CD4-positive, alpha-beta T cell treated with Interleukin-12 subunit alpha and Interleukin-12 subunit beta, for 1 hour (primary cell): ENCODE measurements at places on chromosomes 2 and 18.

DNA sequence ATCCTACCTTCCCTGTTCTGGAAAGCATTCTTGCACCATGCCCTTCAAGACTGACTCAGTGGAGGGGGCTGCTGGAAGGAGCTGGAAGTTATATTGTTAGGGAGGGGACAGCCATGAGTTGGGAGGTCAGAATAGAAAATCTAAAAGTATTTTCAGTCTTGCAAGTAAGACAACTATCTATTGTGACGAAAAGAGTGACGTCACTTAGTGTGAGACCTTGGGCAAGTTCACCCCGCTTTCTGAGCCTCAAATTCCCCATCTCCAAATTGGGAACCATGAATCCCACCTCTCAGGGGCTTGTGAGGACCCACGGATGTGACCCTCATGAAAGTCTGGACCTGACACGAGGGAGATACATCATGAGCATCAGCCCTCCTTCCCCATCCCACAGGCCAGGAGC lies 46.5 kb downstream of the FOSL2 start:
- DNase-seq, result no peak

- DNase-seq, result no peak
Observed at GRCh38 chr2:156343940-156344301, 11.4 kb upstream of the NR4A2 start.

GRCh38 chr2:8090748-8091700 lies 590.8 kb upstream of the ID2 start:
- DNase-seq, result peak; percentile 3

GRCh38 chr2:65688141-65688886 lies 255.9 kb upstream of the SPRED2 start:
- no peak for DNase-seq

GRCh38 chr2:128503399-128504245 lies 185.0 kb upstream of the HS6ST1 start:
- no peak for DNase-seq

DNA sequence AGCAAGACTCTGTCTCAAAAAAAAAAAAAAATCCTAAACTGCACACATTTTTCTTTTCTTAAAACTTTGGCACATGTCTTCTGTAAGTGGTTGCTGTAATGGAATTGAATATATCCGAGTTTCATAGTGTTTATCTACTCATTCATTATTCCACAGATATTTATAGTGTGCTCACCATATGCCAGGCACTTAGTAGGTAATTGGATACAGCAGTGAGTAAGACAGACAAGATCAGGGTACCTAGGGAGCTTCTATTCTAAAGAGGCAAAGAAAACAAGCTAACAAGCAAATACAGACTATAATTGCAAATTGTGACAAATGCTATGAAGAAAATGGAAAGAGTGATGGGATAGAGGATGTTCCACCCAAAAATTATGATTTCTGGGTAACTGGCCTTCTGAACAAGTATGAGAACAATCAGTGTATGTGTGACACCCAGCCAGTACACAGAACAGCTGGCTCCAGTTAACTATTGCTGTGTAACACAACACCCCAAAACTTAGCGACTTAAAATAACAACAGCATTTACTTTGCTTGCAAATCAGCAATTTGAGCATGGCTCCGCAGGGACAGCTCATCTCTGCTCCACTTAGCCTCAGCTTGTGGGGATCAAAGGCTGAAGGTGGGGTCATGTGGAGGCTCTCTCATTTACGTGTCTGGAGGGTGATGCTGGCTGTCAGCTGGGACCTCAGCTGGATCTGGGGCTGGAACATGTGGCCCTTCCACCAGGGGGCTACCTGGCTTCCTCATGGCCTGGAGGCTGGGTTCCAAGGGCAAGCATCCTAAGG lies 224.9 kb downstream of the INSIG2 start:
- DNase-seq, result no peak

GRCh38 chr2:46784278-46784677 lies 131.3 kb downstream of the MCFD2 start:
- no peak for DNase-seq

- DNase-seq, result no peak
Observed at GRCh38 chr2:24725956-24726355, 67.2 kb downstream of the PTRHD1 start.

DNA sequence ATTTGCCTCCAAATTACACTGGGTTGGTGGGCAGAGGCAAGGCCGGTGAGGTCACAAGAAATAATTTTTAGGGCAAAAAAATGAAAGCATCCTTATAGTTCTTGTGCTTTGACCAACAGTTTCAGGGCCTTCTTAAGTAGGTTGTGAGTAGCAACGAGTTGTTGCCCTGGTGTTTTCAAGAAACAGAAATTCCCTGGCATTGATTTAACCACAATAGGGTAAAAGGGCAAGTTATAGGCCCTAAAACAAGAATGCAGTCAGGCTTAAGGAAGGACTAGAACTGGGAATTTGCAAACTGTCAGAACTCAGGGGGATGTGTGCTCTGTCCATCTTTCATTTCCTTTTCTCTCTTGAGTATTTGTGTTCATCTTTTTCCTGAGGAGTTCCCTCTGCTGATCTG lies 46.1 kb upstream of the STPG4 start:
- DNase-seq, result no peak

- no peak for DNase-seq
Observed at GRCh38 chr2:144631636-144632035, 111.7 kb upstream of the ZEB2 start.
